ENCODE measurements at places on chromosomes 13 and 19.

GRCh38 chr19:50791594-50792271 is 1.5 kb downstream of the ACP4 start:
- no peak for DNase-seq

GRCh38 chr13:45104261-45104660 is 16.0 kb upstream of the GTF2F2 start:
- DNase-seq: no peak

GRCh38 chr13:45331123-45331619 is 9.8 kb downstream of the TPT1 start:
- DNase-seq: no peak

- DNase-seq: no peak
These were observed 145.8 kb downstream of the SLC7A1 start for GRCh38 chr13:29449726-29450125.

GRCh38 chr19:38433268-38433733 is at the start of gene RYR1:
TSS of gene RYR1 (plus strand) at chr19:38433691. CDS start at chr19:38433830, 139 bp downstream.
- DNase-seq: no peak

DNA sequence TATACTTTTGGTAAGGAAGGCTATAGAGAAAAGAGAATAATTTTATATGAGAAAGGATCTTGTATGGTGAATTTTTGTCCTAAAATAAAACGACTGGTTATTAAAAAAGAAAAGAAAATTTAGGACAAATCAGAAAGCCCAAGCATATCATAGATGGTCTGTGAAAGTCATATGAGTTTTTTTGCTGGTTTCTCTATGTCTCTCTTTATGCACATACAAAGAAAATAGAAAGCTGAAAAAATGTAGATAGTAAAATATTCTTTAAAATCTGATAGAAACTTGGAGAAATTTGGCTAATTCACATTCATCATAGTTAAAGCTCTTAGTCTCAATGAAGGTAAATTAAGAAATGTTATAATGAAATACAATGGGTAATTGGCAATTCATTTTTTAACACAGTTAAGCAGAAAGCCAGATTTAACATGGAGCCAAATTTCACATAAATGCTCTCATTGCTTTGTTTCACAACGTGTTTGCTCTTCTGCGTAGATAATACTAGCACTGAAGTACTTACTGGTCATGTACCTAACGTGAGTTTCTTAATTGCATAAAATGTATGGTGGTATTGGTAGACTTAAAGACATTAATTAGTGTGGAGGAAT is 621.5 kb upstream of the ATXN8OS start:
- no peak for DNase-seq

- no peak for DNase-seq
These were observed 161.6 kb downstream of the KDM4B start for GRCh38 chr19:5130371-5131030.

DNA sequence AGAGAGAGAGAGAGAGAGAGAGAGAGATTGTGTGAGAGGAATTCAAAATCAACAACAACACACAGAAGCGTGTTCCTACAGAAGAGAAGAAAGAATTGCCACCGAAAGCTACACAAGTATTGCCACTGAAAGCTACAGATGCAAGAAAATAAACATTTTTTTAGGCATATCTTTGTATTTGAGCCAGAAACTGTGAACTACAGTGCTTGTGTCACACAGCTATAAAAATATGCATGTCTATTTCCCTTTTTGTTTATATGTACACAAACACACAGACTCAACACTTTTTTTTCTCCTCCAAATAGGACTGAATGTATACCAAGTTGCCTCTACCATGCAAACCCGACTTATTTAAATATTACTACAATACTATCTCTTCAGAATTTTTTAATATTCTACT is 290.4 kb downstream of the SLITRK5 start:
- no peak for DNase-seq

DNA sequence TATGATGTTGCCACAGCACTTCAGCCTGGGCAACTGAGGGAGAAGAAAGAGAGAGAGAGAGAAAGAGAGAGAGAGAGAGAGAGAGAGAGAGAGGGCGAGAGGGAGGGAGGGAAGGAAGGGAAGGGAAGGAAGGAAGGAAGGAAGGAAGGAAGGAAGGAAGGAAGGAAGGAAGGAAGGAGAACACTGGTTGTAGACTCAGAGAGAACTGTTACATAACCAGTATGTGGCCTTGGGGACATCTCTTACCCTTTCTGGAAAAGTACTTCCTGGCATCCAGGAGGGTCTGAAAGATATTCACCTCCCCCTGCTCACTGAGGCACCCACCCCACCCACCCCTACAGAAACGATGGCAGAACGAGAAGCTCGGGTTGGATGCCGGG is 2.7 kb upstream of the ARHGEF1 start:
- DNase-seq: no peak

GRCh38 chr19:50292216-50292827 is 36.9 kb downstream of the KCNC3 start:
- no peak for DNase-seq

GRCh38 chr19:17877696-17878095 is 6.0 kb downstream of the SLC5A5 start:
- no peak for DNase-seq

DNA sequence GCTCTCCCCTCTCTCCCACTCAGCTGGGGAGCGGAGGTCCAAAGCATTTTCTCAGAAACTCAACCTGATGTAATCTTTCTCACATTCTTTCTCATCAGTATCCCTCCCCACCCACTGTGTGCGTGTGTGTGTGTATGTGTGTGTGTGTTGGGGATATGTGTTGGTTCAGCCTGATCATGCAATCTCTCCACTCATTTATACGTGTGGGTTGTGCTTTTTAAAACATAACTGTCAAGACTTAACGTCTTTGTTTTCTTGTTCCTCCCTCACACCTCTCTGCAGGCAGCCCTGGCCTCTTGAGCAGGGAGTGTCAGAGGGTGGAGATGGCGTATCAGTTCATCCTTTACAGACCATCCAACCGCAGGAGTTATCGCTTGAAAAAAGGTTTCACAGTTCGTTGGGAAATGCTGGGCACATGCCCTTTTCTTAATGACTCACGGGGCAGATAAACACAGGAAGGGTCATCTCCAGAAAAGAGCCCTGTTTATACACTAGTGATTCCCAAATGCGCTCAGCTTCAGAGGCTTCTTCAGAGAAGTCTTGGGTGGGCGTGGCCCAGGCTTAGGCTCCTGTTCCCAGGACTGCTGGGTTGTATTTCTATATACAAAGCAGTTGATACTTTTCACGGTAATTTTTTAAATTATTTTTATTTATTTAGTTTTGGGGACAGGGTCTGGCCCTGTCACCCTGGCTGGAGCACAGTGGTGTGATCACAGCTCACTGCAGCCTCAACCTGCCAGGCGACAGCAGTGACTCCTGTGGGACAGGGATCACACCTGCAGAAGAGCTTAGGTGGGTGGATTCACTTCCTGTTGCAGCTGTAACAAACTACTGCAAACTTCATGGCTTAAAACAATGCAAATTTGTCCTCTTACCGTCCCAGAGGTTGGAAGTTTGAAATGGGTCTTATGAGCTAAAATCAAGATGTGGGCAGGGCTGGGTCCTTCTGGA is 60.3 kb downstream of the CCDC70 start:
- no peak for DNase-seq

DNA sequence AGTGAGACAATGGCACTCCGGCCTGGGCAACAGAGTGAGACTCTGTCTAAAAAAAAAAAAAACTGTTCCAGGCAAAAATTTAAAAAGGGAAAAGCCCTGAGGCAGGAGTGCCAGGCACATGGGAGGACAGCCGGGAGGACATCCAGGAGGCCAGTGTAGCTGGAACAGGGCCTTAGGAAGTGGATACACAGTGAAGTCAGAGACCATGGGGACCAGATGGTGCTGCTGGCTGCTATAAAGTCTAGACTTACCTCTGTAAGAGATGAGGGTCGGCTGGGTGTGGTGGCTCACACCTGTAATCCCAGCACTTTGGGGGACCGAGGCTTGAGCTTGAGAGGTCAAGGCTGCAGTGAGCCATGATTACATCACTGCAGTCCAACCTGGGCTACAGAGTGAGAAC is 15.0 kb downstream of the HAS1 start:
- DNase-seq: no peak

DNA sequence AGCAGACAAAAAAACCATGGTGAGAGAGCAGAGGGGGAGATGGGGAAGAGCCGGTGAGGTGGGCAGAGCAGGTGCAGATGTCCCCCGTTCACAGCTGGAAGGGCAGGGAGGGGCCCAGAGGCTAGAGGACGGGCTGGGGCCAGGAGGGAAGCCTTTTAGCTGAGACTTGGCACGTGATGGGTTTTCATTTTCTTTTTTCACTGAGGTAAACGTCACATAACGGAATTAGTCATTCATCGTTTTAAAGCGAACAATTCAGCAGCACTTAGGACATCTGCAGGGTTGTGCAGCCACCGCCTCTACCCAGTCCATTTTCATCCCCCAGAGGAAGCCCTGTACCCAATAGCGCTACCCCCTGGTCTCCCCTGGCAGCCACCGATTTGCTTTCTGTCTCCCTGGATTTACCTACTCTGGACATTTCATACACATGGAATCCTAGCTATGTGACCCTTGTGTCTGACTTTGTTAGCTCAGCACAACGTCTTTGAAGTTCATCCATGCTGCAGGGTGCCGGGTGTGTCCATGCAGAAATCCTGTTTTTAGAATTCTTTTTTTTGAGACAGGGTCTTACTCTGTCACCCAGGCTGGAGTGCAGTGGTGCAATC is 16.0 kb upstream of the EMC10 start:
- DNase-seq: peak; percentile 45

Measured in HFFc6 (cell line).